ENCODE measurements at places on chromosomes 1 and 21.

- DNase-seq, result no peak
Observed at GRCh38 chr1:150477320-150477719, 9.9 kb upstream of the TARS2 start.

DNA sequence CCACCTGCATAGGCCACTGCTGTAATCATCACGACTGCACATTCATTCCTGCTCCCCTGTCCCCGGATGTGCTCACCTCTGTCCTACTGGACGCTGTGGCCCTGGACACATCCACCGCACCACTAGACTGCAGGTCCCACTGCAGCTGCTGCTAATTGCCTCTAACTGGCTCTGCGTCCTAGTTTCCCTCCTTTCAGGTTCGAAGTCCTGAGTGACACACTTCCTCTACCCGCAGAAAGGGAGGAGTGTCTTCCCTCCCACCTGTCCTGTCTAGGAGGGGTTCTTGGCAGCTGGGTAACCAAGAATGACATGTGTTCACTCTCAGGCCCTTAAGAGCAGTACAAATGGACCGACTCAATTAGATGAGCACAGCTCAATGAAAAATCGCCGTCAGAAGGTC is 40.5 kb upstream of the ITPKB start:
- DNase-seq, result no peak

DNA sequence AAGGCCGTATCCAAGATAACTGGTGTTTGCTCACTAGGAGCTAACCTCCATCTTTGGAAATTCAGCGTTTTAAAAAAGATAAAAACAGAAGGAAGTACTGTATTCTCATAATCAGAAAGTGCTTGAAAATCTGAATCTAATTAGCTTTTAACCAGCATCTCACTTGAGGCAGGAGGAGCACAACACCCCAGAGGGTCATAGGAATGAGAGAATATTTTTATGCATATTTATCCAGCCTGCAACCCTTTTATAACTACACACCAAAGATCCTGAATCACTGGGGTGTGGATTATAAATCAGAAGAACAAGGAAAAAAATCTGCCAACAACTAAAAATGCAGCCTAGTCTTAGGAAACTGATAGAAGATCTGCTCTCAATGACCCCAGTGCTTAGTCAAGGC is 68.0 kb upstream of the PTCH2 start:
- no peak for DNase-seq

GRCh38 chr1:17893891-17894631 is 138.9 kb downstream of the ACTL8 start:
- no peak for DNase-seq

DNA sequence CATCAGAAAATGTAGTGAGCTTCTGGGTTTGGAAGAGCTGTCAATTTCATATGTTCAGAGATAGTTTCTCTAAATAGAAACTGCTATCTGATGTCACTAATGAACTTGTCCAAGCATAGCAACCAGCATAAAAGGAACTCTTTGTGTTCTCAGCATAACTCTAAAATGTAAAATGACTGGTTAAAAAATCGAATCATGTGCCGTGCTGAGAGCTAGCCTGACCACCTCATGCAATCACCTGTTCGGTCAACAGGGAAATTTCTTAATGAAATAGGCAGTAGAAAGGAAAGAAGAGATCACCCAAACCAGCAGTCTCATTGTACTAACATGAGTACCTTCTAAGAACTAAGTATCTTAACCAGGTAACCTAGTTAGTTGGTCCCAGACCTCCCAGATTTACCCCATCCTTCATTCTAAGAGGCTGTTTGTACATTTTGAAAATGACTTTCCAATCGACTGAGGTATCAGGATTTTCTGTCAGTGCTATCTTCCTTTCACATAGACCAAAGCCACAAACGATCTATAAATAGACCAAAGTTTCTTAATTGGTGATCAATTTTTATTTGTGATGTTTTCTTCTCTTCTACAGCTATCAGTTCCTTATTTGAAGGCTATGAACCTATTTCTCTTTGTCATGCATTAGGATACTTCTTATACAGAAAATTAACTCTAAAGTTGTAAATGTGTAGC is 147.3 kb downstream of the TLR5 start:
- no peak for DNase-seq

DNA sequence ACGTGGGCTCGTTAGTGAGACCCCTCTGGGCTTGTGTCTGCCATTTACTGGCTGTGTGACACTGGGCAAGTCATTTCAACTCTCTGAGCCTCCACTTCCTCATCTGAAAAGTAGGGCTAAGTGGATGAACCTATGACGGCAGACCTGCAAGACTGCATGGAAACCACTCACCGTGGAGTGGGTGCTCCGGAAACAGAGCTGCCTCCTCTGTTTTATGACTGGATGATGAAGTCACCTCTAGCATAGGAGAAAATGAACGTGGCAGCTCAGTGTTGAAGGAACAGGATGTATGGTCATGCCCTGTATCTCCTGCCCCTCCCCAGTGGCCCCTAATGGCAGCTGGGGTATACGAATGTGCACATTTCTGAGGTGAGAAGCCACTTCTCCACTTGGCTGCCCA is 40.5 kb downstream of the STPG1 start:
- no peak for DNase-seq
